Spleen (tissue), 13 donors: ENCODE measurements at places on chromosomes 3 and 15. TPM values are rescaled to one million over a fixed set of nuclear protein-coding genes. Genes with fewer than 3 reads are reported as not detected.

BSN gene
- total RNA-seq, result 1.1 TPM

- H3K4me3 ChIP-seq, result no peak overlapping the region
- no peak overlapping the region for H3K27ac ChIP-seq
- DNase-seq, result no peak
- H3K27me3 ChIP-seq, result peaks cover 91% of the 10 kb centered on the region
- H3K4me1 ChIP-seq, result peaks cover 8% of the 10 kb centered on the region
Observed at GRCh38 chr15:36884936-36885635, 215.3 kb downstream of the MEIS2 start.

OCA2 gene
- total RNA-seq, result 3.0 TPM

GRCh38 chr15:69854521-69855181 is 243.1 kb downstream of the TLE3 start:
- H3K27ac ChIP-seq, result no peak overlapping the region
- no peaks in the 10 kb centered on the region for H3K36me3 ChIP-seq
- H3K4me1 ChIP-seq, result peaks cover 4% of the 10 kb centered on the region
- H3K27me3 ChIP-seq, result no peaks in the 10 kb centered on the region

DNA sequence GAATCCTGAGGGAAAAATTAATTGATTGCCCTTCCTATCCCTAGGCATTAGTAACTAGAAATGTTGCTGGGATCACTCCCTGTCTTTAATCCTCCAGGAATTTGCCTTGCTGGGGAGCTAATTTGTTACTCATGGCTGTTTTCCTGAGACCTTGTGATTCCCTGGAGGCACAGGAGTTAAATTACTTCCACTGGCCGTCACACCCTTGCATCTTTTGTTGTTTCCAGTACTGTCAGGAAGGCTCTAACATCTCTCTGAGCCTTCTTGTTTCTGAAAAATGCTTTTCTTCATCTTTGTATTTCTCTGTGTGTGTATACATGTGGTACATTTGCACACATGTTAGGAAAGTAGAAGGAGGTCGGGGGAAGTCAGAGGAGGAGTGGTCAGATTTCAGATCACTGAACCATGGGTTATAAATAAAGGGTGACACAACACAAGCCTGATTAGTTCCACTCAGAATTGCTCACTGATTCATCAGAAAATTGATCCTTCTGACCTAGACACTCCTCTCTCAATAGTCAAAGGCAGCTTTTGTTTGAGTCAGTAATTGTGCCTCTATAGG is 23.5 kb upstream of the LRRFIP2 start:
- H3K4me1 ChIP-seq, result no peaks in the 10 kb centered on the region
- H3K36me3 ChIP-seq, result no peaks in the 10 kb centered on the region
- DNase-seq, result no peak
- no peak overlapping the region for H3K4me3 ChIP-seq
- H3K27ac ChIP-seq, result no peak overlapping the region

- no peak for DNase-seq
- H3K27me3 ChIP-seq, result no peaks in the 10 kb centered on the region
- H3K27ac ChIP-seq, result no peak overlapping the region
- H3K36me3 ChIP-seq, result no peaks in the 10 kb centered on the region
Observed at GRCh38 chr3:171200750-171201088, 174.2 kb upstream of the SLC2A2 start.

- peaks cover 80% of the 10 kb centered on the region for H3K4me1 ChIP-seq
- no peak for DNase-seq
- no peaks in the 10 kb centered on the region for H3K36me3 ChIP-seq
Observed at GRCh38 chr3:188296761-188297612, 143.0 kb downstream of the LPP start.
